ENCODE measurements at places on chromosomes 3 and 15.

DNA sequence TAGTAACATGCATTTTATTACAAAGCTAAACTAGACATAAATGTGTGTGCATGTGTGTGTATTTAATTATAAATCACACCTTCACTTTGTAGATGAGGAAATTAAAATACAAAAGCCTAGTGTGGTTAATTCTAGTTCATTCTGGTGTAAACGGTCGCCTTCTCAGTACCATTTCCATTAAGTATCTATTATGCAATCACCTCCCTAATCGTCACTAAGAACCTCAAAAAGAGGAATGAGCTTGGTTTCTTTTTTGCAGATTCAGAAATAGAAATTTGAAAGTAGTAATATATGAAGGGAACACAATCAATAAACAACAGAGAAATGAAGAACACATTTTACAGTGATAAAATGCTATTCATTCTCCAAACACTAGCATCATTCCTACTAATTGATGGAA, 233.2 kb downstream of the ZBBX start:
- no peak for DNase-seq

GRCh38 chr3:133832802-133833144, 27.2 kb downstream of the SRPRB start:
- no peak for DNase-seq

- DNase-seq: no peak
Measured at GRCh38 chr3:53628536-53629401, 134.4 kb downstream of the CACNA1D start.

DNA sequence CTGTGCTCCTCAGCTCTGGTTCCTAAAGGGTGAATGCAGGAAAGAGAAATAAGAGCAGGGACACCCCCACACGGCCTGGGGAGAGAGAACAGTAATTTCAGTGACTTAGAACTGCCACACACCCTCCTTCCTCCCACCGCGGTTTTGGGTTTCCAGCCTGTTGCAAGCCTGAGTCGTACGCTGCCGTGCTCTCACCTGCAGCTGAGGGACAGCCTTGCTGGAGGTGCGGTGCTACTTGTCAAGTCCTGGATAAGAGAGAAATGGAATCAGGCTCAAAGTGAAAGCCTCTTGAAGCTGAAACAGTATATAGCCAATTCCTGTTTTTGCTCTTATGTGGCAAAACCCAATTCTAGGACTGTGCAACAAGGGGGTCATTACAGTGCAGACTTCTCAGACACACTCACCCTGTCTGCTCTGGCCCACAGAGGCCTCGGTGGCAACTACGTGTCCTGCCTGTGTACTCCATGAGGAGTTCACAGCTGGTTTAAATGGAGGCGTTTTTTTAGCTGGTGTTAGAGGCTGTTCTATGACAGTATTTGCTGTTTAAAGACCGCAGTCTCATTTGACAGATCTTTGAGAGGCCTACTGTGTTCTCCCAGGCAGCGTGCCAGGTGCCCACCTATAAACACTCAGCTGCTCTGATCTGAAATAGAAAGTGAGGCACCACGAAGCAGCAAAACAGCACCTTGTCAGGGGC, 42.9 kb downstream of the TBC1D2B start:
- no peak for DNase-seq

GRCh38 chr3:53489386-53489785, 5.0 kb upstream of the CACNA1D start:
- no peak for DNase-seq

DNA sequence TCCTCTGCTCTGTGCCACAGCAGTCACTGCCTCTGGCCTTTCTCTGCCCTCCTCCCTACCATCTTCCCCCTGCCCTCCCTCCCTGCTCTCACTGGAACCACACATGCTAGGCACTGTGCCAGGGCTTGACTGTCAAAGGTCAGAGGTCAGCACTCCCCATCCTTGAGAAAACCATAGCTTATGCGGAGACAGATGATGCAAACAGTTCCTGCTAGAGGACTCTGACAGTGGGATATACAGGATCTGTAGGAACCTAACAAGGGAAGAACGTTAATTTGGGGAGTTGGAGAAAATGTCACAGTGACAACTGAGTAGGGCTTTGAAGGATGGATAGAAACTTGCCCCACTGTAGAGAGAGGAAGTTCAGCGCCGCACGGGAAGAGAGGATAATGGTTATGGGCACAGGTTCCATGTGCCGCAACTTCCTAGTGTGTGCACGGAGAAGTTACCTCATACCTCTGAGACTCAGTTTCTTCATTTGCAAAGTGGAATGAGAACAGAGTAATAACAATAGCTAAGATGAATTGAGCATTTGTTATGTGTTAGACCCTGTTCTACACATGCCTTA, 29.3 kb upstream of the XYLB start:
- no peak for DNase-seq

- no peak for DNase-seq
Measured at GRCh38 chr15:92938387-92938786, 38.3 kb downstream of the CHD2 start.

GRCh38 chr15:89099968-89100367, 11.7 kb downstream of the ABHD2 start:
- DNase-seq: no peak

All from non-pigmented ciliary epithelial cell (primary cell).